H9 (cell line): ENCODE measurements at places on chromosomes 7 and 10. TPM values are rescaled to one million over a fixed set of nuclear protein-coding genes. Genes with fewer than 3 reads are reported as not detected.

- H3K36me3 ChIP-seq: peaks cover 28% of the 10 kb centered on the region
- H3K27ac ChIP-seq: no peak overlapping the region
- no peaks in the 10 kb centered on the region for H3K4me1 ChIP-seq
- no peak overlapping the region for H3K4me3 ChIP-seq
- no peak for DNase-seq
Observed at GRCh38 chr7:29894256-29894655, 87.9 kb downstream of the WIPF3 start.

DNA sequence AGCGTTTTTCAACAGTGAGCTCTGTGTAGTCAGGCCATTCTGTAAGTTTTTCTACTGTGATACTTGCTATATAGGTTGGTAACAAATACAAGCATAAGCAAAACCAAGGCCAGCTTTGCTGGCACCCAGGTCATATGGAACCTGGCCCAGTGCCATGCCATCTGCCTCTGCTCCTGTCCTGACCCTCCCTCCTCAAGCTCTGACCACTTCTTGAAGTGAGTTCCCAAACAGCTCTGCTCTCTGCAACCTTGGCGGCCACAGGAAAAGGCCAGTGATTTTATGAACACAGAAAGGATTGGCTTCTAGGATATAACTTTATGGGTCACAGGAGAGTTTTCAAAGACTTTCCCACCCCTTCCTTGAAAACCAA is 12.8 kb downstream of the NOD1 start:
- no peak overlapping the region for H3K4me3 ChIP-seq
- H3K27me3 ChIP-seq: no peaks in the 10 kb centered on the region
- no peak overlapping the region for H3K27ac ChIP-seq
- no peak for DNase-seq

GRCh38 chr10:94315975-94316464 is 46.7 kb downstream of the NOC3L start:
- no peak for DNase-seq
- H3K27ac ChIP-seq: no peak overlapping the region
- no peaks in the 10 kb centered on the region for H3K27me3 ChIP-seq
- no peaks in the 10 kb centered on the region for H3K4me1 ChIP-seq
- no peaks in the 10 kb centered on the region for H3K36me3 ChIP-seq

DNA sequence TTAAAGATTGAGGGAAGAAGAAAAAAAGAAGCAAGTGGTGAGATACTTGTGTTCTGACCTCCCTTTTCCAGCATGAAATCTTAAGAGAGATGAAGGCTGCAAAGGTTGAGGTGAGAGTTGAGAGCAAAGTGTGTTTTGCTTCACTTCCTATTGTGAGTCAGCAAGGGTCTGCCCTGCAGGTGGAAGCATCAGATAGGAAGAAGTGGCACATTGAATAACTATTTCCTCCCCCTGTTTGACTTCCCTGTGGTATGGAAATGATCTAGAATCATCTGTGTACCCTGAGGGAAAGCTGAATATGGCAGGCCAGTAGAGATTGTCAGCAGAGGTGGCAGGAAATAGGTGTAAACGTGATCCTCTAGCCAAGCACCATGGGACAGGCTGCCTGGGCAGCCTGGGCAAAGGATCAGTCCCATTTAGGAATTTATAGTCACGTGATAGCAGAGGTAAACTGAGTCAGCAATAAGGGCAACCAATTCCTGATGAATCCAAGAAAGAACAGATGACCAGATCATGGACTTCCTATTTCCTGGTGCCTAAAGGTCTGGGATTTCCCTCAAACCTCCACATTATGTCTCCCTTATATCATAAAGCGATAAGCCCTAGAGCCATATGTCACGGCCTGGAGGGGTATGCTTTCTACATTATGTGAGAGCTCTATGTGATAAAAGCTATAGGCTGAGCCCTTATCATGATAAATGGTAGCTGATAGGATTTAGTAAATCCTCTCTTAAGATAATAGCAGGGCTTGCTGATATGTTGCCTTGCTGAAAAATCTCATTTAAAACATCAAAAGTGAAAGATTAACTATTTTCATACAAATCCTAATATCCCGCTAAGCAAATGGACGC is 287.0 kb downstream of the MDFIC start:
- no peak for DNase-seq
- no peaks in the 10 kb centered on the region for H3K27me3 ChIP-seq
- no peak overlapping the region for H3K4me3 ChIP-seq
- H3K4me1 ChIP-seq: no peaks in the 10 kb centered on the region
- H3K36me3 ChIP-seq: peaks cover 23% of the 10 kb centered on the region

GRCh38 chr7:140621401-140622021 is 19.1 kb downstream of the DENND2A start:
- H3K4me3 ChIP-seq: no peak overlapping the region
- peaks cover 2% of the 10 kb centered on the region; the same call in 1 of the 2 replicates for H3K4me1 ChIP-seq
- no peak for DNase-seq
- H3K27me3 ChIP-seq: no peaks in the 10 kb centered on the region

DNA sequence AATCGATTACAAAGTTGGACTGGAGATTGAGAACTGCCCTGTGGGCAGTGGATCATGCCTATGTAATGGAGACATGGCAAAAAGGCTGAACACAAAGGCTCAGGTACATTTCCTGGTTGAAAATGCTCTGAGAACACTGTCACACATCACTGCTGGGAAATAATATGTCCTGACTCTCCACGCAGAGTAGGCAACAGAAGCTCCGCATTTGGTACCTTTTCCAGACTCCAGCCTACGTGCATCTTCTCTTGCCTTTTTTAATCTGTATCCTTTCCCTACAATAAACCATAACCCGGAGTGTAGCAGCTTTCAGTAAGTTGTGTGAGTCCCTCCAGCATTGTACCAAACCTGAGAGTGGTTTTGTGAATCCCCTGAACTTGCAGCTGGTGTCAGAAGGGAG is 134.7 kb downstream of the SORBS1 start:
- no peak overlapping the region; the same call in 2 of the 3 replicates for H3K4me3 ChIP-seq
- H3K27ac ChIP-seq: no peak overlapping the region
- H3K27me3 ChIP-seq: no peaks in the 10 kb centered on the region

- DNase-seq: no peak
- no peaks in the 10 kb centered on the region for H3K36me3 ChIP-seq
- H3K4me1 ChIP-seq: no peaks in the 10 kb centered on the region
- H3K27ac ChIP-seq: no peak overlapping the region
- no peak overlapping the region for H3K4me3 ChIP-seq
- no peaks in the 10 kb centered on the region for H3K27me3 ChIP-seq
Observed at GRCh38 chr7:25222666-25223065, 5.6 kb downstream of the NPVF start.

- H3K27ac ChIP-seq: no peak overlapping the region
- no peaks in the 10 kb centered on the region for H3K27me3 ChIP-seq
- DNase-seq: no peak
Observed at GRCh38 chr7:27950123-27950522, 210.2 kb downstream of the TAX1BP1 start.

- H3K36me3 ChIP-seq: no peaks in the 10 kb centered on the region; the same call in 1 of the 3 replicates
- H3K27me3 ChIP-seq: no peaks in the 10 kb centered on the region
- no peak overlapping the region for H3K27ac ChIP-seq
Observed at GRCh38 chr10:77669892-77670291, 32.3 kb upstream of the KCNMA1 start.

- no peak overlapping the region for H3K27ac ChIP-seq
- H3K4me1 ChIP-seq: peaks cover 3% of the 10 kb centered on the region; the same call in 1 of the 2 replicates
- no peaks in the 10 kb centered on the region for H3K36me3 ChIP-seq
- no peak for DNase-seq
Observed at GRCh38 chr10:71268758-71269157, 50.3 kb upstream of the SLC29A3 start.

GRCh38 chr10:119477444-119477843 is 65.1 kb downstream of the RGS10 start:
- H3K36me3 ChIP-seq: no peaks in the 10 kb centered on the region
- no peak overlapping the region for H3K27ac ChIP-seq
- no peak for DNase-seq
- peaks cover 43% of the 10 kb centered on the region for H3K27me3 ChIP-seq
- H3K4me1 ChIP-seq: no peaks in the 10 kb centered on the region; the same call in 1 of the 2 replicates

DNA sequence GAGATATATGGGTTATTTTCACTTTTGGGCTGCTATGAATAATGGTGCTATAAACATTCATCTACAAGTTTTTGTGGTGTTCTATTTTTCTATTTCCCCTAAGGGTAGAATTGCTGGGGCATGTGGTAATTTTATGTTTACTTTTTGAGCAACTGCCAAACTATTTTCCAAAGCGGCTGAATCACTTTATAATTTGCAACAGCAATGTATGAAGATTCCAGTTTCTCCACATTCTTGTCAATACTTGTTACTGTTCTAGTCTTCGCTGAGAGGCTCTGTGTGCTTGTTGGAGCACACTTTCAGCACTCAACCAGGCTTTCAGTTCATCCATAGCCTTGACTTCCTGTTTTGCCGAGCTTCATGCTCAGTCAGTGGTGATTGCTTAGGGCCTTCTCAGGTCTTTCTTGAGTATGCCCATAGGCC is 39.0 kb downstream of the ADK start:
- no peaks in the 10 kb centered on the region; the same call in 1 of the 2 replicates for H3K4me1 ChIP-seq
- no peak overlapping the region for H3K4me3 ChIP-seq
- no peaks in the 10 kb centered on the region for H3K36me3 ChIP-seq
- no peak overlapping the region for H3K27ac ChIP-seq
- no peak for DNase-seq

DNA sequence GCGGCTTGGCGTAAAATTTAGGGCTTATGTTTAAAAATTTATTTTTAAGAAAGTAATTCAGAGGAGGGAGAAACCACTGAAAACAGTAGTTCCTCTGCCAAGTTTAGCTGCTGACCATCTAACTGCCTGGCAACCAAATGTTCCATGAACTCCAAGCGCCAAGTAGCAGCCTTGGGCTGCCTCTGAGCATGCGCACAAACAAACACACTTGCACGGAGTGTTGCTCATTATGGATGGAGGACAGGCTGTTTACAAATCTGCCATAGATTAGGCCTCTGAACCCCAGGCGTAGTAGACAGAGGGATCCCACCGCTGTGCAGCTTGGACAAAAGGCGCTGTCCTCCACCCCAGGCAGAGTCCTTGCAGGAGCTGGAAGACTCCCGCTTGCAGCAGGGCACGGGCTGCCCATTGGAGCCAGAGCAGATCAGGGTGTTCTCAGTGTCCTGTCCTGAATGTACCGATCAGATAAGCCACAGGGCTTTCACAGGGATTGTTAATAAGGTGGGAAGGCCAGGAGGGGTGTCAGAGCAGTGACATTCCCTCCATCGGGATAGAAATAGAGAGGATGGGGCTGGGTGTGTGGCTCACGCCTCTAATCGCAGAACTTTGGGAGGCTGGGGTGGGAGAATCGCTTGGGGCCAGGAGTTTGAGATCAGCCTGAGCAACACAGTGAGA is 47.7 kb upstream of the LYZL1 start:
- H3K27ac ChIP-seq: no peak overlapping the region
- no peaks in the 10 kb centered on the region for H3K27me3 ChIP-seq
- no peak for DNase-seq

DNA sequence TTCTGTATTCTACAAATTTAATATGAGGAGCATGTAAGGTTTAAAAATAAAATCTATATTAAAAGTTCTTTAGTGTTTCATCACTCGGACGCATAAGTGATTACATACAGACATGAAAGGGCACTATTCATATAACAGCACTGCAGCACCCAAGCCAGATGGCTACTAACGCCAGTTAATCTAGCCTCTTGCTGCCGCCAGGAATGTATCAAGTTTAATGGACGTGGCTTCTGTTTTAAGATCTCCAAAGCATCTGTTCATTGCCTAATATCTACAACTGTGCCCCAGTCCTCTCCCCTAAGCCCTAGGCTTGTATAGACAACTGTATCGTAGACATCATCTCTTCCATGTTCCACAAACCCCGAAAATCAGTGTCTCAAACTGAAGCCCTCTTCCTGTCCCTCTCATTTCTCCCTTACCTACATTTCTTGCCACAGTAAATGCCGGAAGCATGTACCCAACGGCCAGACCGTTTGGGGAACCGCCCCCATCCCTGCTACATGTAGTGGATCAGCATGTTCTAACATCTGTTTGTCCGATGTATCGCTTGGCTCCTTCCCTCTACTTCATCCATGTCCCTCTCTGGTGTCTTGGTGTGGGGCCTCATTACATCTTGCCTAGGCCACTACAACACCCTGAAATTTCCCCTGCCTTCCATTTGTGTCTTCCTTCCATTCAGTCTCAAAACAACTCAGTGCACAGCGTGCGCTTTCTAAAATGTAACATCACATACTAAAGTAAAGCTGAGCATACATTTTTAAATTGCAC is 147.5 kb upstream of the RSU1 start:
- H3K36me3 ChIP-seq: no peaks in the 10 kb centered on the region
- DNase-seq: no peak
- no peaks in the 10 kb centered on the region for H3K27me3 ChIP-seq
- peaks cover 6% of the 10 kb centered on the region for H3K4me1 ChIP-seq

- no peak overlapping the region for H3K27ac ChIP-seq
- H3K4me1 ChIP-seq: no peaks in the 10 kb centered on the region
- no peak overlapping the region for H3K4me3 ChIP-seq
Observed at GRCh38 chr7:101669307-101669706, 40.2 kb upstream of the MYL10 start.

- no peak for DNase-seq
- no peaks in the 10 kb centered on the region for H3K36me3 ChIP-seq
- no peak overlapping the region for H3K4me3 ChIP-seq
- H3K4me1 ChIP-seq: no peaks in the 10 kb centered on the region; the same call in 1 of the 2 replicates
Observed at GRCh38 chr10:133327651-133328357, 8.9 kb downstream of the CALY start.

- no peak overlapping the region for H3K27ac ChIP-seq
- H3K4me3 ChIP-seq: no peak overlapping the region
- no peak for DNase-seq
- H3K36me3 ChIP-seq: no peaks in the 10 kb centered on the region
- no peaks in the 10 kb centered on the region for H3K27me3 ChIP-seq
- H3K4me1 ChIP-seq: no peaks in the 10 kb centered on the region; the same call in 1 of the 2 replicates
Observed at GRCh38 chr7:22610263-22610662, 110.3 kb upstream of the STEAP1B start.

DNA sequence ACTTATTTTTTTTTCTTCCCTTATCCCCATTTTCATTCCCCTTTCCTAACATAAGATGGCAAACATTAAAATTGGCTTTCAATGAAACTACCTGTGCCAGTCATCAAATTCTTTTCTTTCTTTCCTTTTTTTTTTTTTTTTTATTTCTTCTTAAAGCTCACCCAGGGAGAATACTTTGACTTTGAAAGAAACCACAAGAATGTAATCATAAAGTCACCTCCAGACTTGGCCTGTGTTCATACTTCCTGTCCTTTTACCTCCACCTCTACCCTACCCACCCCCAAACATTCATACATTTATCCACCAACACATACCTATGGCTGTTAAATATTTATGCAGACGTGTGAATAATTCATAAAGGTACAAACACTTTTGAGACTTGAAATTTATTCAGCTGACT is 254.6 kb downstream of the SLC25A13 start:
- DNase-seq: no peak
- H3K27ac ChIP-seq: no peak overlapping the region
- no peak overlapping the region for H3K4me3 ChIP-seq
- H3K27me3 ChIP-seq: no peaks in the 10 kb centered on the region

- H3K36me3 ChIP-seq: peaks cover 9% of the 10 kb centered on the region
- no peaks in the 10 kb centered on the region for H3K4me1 ChIP-seq
- H3K4me3 ChIP-seq: no peak overlapping the region
- no peaks in the 10 kb centered on the region for H3K27me3 ChIP-seq
- DNase-seq: no peak
Observed at GRCh38 chr7:77655836-77656455, 40.3 kb upstream of the RSBN1L start.

DBF4 gene
- 75.9 TPM in 2 replicates for total RNA-seq

GHRHR gene
- 5.9 and 7.4 TPM in 2 replicates for total RNA-seq

AASS gene
- total RNA-seq: 383 and 398 TPM in 2 replicates

NUTM2B gene
- 0.07 and 0.46 TPM in 2 replicates for total RNA-seq

CUZD1 gene
- 17.2 and 19.4 TPM in 2 replicates for total RNA-seq

POLR2J2 gene
- 2.6 and 3.6 TPM in 2 replicates for total RNA-seq

ANKRD30A gene
- total RNA-seq: not detected in 2 replicates

LOXL4 gene
- total RNA-seq: 0.13 and 0.18 TPM in 2 replicates
